ENCODE measurements at places on chromosomes 4 and X. TPM values are rescaled to one million over a fixed set of nuclear protein-coding genes. Genes with fewer than 3 reads are reported as not detected.
A peak's percentile ranks its signal among the peaks of the same experiment; 100 is the strongest.

DNA sequence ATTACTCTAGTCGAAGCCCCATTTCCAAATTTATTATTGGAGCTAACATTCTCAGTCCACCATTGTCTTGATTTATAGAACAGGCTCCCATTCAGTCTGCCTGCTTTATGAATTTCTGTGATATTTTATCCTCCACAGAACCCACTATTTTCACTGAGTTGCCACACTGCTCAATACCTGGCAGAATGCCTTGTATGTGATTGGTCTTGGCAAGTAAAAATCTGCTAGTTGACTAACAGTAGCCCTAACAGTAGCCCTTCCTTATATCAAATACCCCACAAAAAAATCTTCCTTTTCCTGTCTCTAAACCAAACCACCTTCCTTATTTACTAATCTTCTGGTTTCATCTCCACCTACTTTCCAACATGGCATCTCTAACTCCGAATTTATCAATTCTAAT is 82.6 kb downstream of the CHM start:
- peak; percentile 7 for DNase-seq

DNA sequence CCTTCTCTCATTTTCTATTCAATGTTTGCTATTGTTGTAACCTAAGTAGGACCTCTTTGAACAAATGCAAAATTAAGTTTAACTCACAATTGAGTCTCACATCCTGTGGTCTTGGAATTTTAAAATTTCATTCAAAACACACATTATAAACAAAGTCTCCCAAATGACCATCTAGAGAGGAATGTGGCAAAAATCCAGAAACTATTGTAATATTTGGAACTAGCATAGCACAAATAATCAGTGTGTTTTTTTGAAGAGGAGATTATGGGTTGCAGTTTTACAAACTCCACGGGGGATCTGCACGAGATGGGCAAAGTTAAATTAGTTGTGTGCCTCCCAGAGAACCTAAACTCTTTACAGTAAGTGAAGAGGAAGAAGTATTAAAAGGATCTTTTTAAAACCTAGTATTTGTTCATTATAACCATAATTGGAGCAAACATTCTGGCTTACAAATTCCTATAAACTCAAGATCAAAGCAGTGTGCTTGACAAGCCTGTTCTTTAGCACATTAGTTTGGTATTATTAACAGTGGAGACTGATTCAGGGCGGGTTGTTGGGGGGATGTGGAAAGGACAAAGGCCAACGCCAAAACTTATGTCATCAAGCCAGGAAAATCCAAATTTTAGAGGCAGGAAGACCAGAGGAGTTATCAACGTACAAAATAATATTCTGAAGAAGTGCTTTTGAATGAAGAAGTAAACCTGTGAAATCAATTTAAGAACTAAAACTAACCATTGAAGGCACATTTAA is 22.4 kb upstream of the RBPJ start:
- peak; percentile 17 for DNase-seq

Gene SYP
- 0.75 TPM for total RNA-seq

- no peak for DNase-seq
Measured at GRCh38 chr4:175369087-175369486, 443.0 kb downstream of the GPM6A start.

DNA sequence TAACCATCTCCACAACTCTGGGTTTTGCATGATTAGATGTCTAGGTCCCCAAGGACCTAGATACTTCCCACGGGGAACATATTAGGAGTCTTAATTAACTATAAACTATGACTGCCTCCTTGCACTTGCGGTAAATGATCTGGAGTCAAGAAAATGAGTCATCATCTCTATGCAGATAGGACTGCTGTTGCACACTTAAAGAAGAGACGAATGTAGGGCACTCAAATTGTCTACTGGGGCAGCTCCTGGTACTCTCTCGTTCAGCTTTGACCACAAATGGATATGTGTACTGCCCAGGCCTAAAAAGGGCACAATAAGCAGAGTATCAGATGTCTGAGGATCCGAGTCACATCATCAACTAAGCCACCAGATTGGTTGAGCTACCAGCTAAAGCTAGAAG is 1783.4 kb upstream of the AGA start:
- peak; percentile 46 for DNase-seq
